ENCODE measurements at places on chromosomes 6 and 20. TPM values are rescaled to one million over a fixed set of nuclear protein-coding genes. Genes with fewer than 3 reads are reported as not detected.

Gene SCRT2
- total RNA-seq, result not detected

Gene TCF15
- total RNA-seq, result not detected

Gene TMEM244
- not detected for total RNA-seq

Gene HLA-DOB
- 1.3 TPM for total RNA-seq

Gene LHFPL5
- not detected for total RNA-seq

Gene ADGRF1
- not detected for total RNA-seq
